Activated CD4-positive, alpha-beta T cell treated with anti-CD3 and anti-CD28 coated beads for 36 hours (primary cell): ENCODE measurements at places on chromosomes 3 and 15.

DNA sequence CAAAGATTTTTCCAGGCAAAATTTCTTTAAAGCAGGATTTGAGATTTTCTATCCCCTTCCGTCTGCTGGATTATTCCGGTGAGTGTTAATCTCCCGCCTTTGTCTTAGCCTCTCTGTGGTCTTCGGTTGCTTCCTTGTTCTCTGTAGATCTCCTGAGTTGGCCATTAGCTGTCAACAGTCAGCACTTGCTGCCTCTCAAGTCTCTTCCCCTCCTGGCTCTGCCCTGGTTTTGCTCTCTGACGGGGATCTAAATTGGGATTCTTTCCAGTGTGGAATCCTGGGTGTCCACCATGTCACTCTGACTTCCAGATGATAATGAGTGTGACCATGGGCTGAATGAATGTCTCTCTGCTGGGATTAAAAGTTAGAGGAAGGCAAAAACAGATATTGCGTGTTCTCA is 121.5 kb downstream of the IGF1R start:
- H3K36me3 ChIP-seq = no peaks in the 10 kb centered on the region
- H3K4me1 ChIP-seq = peaks cover 46% of the 10 kb centered on the region
- no peaks in the 10 kb centered on the region for H3K27me3 ChIP-seq
- H3K4me3 ChIP-seq = no peak overlapping the region

- no peak for DNase-seq
- H3K27ac ChIP-seq = no peak overlapping the region
- H3K4me3 ChIP-seq = no peak overlapping the region
- no peaks in the 10 kb centered on the region for H3K27me3 ChIP-seq
- peaks cover 43% of the 10 kb centered on the region for H3K36me3 ChIP-seq
- peaks cover 50% of the 10 kb centered on the region for H3K4me1 ChIP-seq
Measured at GRCh38 chr3:67630666-67631362, 23.6 kb downstream of the SUCLG2 start.

- H3K4me3 ChIP-seq = peak overlapping the region; percentile 86
- H3K36me3 ChIP-seq = peaks cover 2% of the 10 kb centered on the region
- peaks cover 44% of the 10 kb centered on the region for H3K4me1 ChIP-seq
- H3K27me3 ChIP-seq = peaks cover 14% of the 10 kb centered on the region
- H3K27ac ChIP-seq = peak overlapping the region; percentile 95
Measured at GRCh38 chr15:68054628-68055223, 611 bp downstream of the PIAS1 start.

GRCh38 chr3:3665961-3666640 is 133.1 kb upstream of the LRRN1 start:
- no peak overlapping the region for H3K27ac ChIP-seq
- peaks cover 10% of the 10 kb centered on the region for H3K27me3 ChIP-seq
- H3K4me1 ChIP-seq = peaks cover 2% of the 10 kb centered on the region

DNA sequence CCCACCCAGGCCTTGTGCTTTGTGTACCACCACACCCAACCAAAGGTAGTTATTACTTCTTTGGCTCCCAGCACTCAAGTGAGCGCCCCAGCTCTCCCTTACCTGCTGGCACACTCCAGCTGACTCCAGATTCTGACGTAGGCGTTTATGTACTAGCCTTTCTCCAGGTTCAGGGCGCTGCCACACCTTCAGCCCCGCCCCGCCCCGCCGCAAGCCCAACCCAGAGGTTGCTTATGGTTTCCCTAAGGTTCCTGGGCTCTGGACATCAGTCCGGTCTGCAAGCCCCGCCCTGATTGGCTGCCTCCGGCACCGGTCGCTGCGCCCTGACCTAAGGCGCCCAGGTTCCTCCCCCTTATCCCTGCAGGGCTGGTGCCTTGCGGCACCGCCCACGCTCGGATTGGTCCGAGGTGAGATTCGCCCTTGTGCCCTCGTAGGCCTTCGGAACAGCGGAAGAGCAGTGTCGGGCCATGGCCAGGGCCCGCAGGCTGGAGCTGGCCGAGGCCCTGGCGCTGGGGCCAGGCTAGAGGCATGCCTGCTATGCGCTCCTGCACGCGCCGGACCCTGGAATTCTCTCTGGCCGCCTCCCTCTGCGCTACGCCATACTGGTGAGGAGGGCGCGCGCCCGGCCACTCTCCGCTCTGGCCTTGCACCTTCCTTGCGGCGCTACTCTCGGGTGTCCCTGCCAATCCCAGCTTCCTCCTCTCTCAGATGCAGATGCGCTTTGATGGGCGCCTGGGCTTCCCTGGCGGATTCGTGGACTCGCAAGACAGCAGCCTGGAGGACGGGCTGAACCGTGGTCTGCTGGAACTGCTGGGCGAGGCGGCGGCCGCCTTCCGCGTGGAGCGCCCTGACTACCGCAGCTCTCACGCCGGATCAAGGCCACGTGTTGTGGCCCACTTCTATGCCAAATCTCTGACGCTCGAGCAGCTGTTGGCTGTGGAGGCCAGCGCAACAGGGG is 19.8 kb upstream of the NUDT16 start:
- H3K36me3 ChIP-seq = no peaks in the 10 kb centered on the region
- peaks cover 11% of the 10 kb centered on the region for H3K4me1 ChIP-seq
- peak; percentile 17 for DNase-seq
- peak overlapping the region; percentile 22 for H3K4me3 ChIP-seq

DNA sequence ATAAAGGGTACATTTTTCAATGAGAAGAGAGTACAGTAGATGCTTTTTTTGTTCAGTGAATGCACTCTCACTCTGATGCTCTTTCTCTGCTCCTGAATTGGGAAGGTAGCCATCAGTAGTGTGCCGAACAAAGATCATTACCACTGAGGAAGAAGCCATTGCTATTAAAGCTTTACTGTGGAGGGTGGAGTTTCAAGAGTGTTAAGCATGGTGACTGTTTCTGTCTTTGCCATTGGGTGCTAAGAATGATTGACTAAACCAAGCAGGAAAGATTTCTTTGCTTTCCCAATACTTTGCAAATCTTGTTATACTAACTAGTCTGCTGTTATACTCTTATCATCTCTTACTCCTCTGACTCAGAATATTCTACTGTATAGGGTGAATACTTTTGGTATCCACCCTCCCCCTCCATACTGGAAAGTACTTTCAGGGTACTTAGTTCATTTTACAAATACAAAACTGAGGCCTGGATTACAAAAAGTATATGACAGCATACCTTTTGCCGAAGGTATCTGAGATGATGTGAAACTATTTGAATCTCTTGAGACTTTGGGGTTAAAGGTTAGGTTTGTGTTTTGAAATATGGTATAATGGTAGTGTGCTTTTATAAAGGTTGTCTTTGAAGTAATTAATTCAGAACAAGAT is 1.7 kb downstream of the RAB11A start:
- peaks cover 12% of the 10 kb centered on the region for H3K36me3 ChIP-seq
- H3K4me1 ChIP-seq = peaks cover 38% of the 10 kb centered on the region
- H3K27ac ChIP-seq = peak overlapping the region; percentile 91
- no peak for DNase-seq
- H3K27me3 ChIP-seq = no peaks in the 10 kb centered on the region

DNA sequence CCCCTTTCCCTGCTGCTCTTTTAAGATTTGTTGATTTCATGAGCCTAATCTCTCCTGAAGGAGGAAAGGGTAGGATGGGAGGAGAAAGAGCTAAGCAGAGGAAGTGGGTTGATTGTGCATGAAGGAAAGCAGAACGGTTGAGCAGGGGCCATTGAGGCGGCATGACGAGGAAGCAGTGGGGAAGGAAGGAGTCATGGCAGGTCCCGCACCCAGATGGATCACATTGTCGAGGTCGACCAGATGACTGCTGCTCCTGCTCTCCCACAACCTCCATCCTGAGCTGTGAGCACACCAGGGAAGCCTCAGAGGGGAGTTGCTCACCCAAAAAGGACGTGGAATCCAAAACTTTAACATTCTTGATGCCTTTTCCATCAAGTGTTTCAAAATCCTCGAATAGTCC is 42.8 kb downstream of the ABTB1 start:
- no peaks in the 10 kb centered on the region for H3K36me3 ChIP-seq
- H3K4me1 ChIP-seq = no peaks in the 10 kb centered on the region
- H3K27me3 ChIP-seq = no peaks in the 10 kb centered on the region
- H3K4me3 ChIP-seq = no peak overlapping the region

GRCh38 chr3:48460517-48460902 is 14.0 kb downstream of the ATRIP start:
- no peaks in the 10 kb centered on the region for H3K27me3 ChIP-seq
- no peak for DNase-seq
- H3K27ac ChIP-seq = no peak overlapping the region
- H3K4me1 ChIP-seq = peaks cover 4% of the 10 kb centered on the region
